ENCODE measurements at places on chromosomes 16 and 17. TPM values are rescaled to one million over a fixed set of nuclear protein-coding genes. Genes with fewer than 3 reads are reported as not detected.

Gene MGAT5B
- total RNA-seq: 0.43 TPM

GRCh38 chr17:30236766-30237165 is 1.3 kb upstream of the SLC6A4 start:
- H3K4me1 ChIP-seq: peaks cover 26% of the 10 kb centered on the region
- H3K4me3 ChIP-seq: peak overlapping the region; percentile 68
- H3K27me3 ChIP-seq: peaks cover 74% of the 10 kb centered on the region
- DNase-seq: no peak
- H3K27ac ChIP-seq: no peak overlapping the region

GRCh38 chr16:68083861-68084503 is 1.2 kb upstream of the NFATC3 start:
- H3K36me3 ChIP-seq: peaks cover 8% of the 10 kb centered on the region
- H3K4me3 ChIP-seq: peak overlapping the region; percentile 84
- DNase-seq: no peak
- peaks cover 59% of the 10 kb centered on the region for H3K4me1 ChIP-seq
- no peaks in the 10 kb centered on the region for H3K27me3 ChIP-seq

DNA sequence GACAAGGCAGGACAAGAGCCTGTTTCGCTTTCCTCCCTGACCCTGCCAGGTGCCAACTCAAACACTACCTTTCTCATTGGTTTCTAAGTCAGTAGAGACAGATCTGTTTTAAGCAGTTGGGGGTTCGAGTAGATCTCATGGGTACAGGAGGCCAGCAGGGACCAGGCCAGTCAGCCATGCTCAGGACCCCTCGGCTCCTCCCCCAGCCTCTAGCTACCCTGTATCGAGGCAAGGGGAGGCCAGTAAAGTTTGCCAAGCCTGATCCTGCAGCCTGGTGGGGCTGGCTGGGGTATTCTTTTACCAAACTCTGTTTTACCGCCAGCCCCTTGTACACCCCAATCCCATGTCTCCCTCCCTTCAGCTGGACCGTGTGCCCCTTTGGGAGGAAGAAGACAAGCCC is 26.6 kb downstream of the OR1D5 start:
- H3K4me1 ChIP-seq: no peaks in the 10 kb centered on the region
- H3K27ac ChIP-seq: no peak overlapping the region
- H3K27me3 ChIP-seq: peaks cover 6% of the 10 kb centered on the region
- no peak for DNase-seq
- H3K36me3 ChIP-seq: no peaks in the 10 kb centered on the region

DNA sequence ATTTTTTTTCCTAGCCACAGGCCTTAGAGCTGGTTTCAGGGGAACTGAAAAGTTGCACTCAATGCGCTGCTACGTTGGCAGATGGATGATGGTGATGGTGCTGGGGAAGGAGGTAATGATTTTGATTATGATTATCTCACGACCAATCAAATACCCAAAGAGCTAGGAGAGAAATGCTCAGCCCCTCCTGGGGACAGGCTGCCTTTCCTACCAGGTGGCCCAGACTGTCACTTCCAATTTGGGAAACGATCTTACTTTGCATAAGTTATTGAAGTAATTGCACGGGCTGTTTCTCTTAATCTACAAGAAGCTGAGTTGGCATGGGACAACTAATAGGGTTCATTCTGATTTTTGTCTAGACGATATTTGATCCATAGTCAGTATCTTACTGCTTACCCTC is 379.7 kb upstream of the EEF2KMT start:
- no peak overlapping the region for H3K4me3 ChIP-seq
- no peaks in the 10 kb centered on the region for H3K4me1 ChIP-seq
- no peaks in the 10 kb centered on the region for H3K36me3 ChIP-seq
- H3K27ac ChIP-seq: no peak overlapping the region
- H3K27me3 ChIP-seq: peaks cover 9% of the 10 kb centered on the region

DNA sequence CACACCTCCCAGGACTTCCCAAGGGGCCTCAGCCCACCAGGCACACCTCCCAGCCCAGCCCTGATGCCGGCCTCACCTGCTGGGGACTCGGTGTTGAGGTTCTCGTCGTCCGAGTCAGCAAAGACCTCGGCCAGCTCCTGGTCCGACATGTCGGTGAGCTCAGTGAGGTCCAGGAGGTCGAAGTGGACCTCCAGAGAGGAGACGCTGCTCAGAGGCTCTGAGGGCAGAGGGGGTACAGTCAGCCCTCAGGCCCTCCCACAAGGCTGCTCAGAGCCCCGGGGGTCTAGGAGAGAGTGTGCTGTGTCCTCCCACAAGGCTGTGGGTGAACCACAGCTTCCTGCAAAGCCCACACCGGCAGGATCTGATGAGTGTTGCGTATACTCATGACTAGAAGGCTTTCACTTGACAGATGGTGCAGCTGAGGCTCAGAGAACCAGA is 10.5 kb downstream of the DBNDD1 start:
- H3K27me3 ChIP-seq: peaks cover 18% of the 10 kb centered on the region
- peaks cover 15% of the 10 kb centered on the region for H3K4me1 ChIP-seq
- peak; percentile 80 for DNase-seq
- H3K36me3 ChIP-seq: no peaks in the 10 kb centered on the region
- peak overlapping the region; percentile 82 for H3K27ac ChIP-seq

DNA sequence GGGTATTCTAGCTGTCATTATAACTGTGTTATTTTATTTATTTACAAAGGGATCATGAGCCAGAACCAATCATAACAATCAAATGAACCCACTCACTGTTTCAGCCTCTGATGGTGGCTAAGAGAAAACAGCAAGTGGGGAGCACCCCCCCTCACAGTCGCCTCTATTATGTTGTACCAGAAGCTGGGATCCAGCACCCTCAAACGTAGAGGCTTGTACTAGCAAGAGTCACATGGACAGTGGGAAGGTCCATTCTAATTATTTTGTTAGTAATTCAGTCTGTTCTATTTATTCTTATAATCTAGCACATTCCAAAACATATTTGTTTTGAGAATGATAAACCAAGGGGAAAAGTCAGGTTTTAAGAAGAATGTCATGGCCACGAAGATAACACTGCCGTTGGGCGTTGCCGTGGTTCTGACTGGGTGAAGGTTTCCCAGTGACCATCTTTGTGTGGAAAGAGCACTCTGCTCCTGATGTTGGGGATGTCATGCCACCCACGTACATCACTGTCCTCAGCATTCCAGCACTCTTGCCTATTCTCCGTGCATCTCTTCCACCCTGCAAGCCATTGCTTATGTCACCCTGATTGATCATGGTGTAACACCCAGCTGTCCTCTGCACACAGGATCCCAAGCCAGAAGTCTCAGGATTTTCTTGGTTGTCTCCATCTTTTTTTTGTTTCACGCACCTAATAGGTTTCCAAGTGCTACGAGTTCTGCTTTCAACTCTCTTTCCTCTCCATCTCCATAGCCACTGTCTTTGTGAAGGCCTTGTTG is 205.8 kb downstream of the PRKCA start:
- H3K4me3 ChIP-seq: no peak overlapping the region
- DNase-seq: no peak
- peak overlapping the region; percentile 62 for H3K27ac ChIP-seq
- H3K27me3 ChIP-seq: no peaks in the 10 kb centered on the region

GRCh38 chr16:10935226-10935915 is 6.9 kb downstream of the DEXI start:
- DNase-seq: no peak
- no peak overlapping the region for H3K4me3 ChIP-seq
- peaks cover 16% of the 10 kb centered on the region for H3K36me3 ChIP-seq
- H3K27ac ChIP-seq: no peak overlapping the region
- no peaks in the 10 kb centered on the region for H3K27me3 ChIP-seq

Measured in activated naive CD8-positive, alpha-beta T cell treated with anti-CD3 and anti-CD28 coated beads, Interleukin-2, amount 10 ng/mL, durations not matched to agents 7 days and 5 days (primary cell).